NCI-H146 (cell line): ENCODE measurements at places on chromosomes 3 and 15.

GRCh38 chr3:12231431-12231830 lies 57.4 kb upstream of the PPARG start:
- DNase-seq: no peak

- no peak for DNase-seq
These were observed 106.0 kb downstream of the PGPEP1L start for GRCh38 chr15:98901434-98902072.

DNA sequence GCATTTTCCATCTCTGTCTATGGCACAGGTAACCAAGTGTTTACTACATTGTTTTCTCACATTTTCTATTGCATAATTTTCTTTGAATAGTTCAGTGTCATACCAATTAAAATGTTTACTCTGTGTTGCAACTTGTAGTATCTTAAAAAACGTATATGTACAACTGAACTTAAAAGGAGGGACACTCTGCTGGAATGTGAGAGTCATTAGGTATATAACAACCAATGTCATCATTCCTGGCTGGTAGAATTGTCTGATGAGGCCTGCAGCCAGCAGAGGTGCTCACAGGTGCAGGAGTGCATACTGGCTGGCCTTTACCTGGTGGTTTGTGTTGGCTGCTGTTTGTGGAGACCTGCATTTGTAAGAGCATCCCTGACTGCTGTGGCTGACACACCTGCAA lies 19.1 kb upstream of the RARRES1 start:
- DNase-seq: no peak

GRCh38 chr15:85624291-85624801 lies 170.4 kb downstream of the KLHL25 start:
- no peak for DNase-seq

DNA sequence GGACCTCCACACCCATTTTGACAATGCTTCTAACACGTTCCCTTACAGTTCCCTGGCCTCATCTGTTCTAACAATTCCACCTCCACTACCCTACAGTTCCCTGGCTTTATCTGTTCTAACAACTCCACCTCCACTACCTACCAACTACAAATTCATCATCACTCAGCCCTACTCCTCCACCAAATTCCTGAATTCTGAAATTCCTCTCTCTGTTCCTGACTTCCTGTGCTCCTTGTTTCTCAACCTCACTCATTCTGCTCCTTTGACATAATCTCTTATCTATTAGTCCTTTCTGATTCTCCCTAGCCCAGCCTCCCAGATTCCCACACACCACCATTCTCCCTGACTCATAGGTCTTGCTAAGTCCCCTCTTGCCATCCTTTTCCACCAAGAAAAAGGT lies 22.5 kb downstream of the UPK1B start:
- no peak for DNase-seq

DNA sequence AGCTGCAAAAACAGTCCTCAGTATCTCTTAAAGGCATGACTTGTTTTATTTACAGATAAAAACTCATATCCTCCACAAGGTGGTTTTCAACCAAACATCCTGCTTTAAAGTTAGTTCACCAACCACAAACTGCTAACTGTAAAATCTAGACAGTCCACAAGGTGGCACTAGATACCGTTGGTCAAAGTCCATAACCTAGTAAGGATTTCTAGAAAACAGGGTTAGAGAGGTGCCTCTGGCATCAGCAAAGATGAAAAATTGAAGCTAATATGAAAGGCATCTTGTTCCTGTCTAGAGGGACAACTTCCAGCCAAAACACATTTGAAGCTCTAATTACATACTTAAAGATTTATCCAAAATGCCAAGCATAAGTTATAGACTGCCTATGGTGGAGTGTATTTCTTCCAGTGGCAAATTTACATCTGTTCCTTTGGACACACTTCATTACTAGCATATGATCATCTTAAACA lies 56.0 kb downstream of the ZMAT3 start:
- DNase-seq: peak; percentile 71

GRCh38 chr15:32844118-32844711 lies 126.4 kb downstream of the GREM1 start:
- no peak for DNase-seq

- DNase-seq: no peak
These were observed 45.0 kb upstream of the WWTR1 start for GRCh38 chr3:149702691-149703441.

GRCh38 chr15:34206011-34206410 lies 3.9 kb downstream of the KATNBL1 start:
- DNase-seq: no peak

DNA sequence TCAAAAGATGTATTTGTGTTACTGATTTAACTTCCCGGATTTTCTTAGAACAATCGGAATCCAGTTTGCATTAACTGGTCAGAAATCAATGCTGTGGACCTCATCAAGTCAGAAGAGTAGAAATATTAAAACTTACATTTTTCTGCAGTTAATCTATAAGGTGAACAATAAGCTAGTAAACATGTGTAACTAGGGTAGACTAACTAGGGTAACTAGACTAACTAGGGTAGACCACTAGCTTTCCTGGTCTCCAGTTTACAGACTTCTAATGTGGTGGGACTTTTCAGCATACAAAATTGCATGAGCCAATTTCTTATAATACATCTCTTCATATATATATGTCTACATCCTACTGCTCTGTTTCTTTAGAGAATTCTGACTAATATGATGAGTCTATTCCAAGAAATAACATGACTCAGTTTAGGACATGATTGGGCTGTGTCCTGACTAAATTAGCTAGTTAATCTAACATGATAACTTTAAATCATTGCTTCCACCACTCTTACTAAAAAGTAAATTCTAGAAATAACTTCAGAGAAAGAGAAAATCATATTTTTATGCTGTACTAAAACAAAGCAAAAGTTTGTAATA lies 5.3 kb downstream of the PLSCR2 start:
- DNase-seq: no peak

GRCh38 chr3:40108643-40109042 lies 200.9 kb upstream of the EIF1B start:
- DNase-seq: no peak

DNA sequence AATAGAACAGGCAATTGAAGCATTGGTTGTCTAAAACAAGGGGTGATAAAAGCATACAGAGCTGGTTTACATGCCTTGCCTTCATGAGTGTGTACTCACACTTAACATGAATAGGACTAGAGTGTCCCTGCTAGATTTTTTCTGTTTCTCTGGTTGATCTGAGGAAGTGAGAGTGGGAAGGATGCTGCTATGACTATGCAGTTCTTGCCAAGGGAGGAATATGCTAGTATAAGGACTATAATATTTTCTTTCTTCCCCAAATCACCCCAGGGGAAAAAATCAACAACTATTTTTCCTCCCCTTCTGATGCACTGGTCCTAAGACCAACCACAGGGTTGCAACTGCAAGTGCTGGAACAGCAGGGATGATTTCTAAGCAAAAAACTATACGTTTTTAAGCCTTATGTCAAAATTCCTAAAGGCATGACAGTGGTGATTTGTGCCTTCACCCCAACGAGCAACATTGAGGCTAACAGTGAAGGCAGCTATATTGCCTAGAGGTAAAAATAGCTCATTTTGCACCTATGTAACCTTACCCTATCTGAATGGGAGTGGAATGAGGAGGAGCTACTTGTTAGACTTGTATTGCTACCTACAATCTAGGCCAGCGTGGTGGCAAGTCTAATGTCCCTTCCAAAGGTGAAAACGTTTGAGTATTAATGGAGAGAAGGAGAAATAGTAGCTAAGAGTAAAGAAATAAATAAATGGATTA lies 33.5 kb upstream of the USP8 start:
- no peak for DNase-seq

GRCh38 chr3:20846066-20846465 lies 660.1 kb upstream of the SGO1 start:
- DNase-seq: peak; percentile 4

GRCh38 chr3:5437783-5438323 lies 250.3 kb downstream of the EDEM1 start:
- no peak for DNase-seq

GRCh38 chr3:184156522-184156955 lies 1.4 kb downstream of the DVL3 start:
- peak; percentile 52 for DNase-seq

DNA sequence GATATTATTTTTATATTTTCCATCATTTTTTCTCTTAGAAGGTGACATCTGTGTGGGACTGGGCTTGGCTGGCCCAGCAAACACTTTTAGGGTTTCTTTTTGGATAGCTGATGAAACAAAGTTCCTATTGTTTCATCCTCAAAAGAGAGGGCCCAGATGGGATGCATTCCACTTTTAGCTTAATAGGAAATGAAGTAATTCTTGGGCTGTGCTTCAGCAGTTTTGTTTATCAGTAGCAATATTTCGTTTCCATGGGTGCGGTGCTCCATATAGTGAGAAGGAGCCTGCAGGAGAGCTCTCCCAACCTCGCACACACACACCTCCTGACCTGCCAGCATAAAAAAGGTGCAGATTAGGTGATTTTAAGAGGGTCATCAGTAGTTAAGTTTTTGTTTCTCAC lies 147.5 kb downstream of the AKAP13 start:
- DNase-seq: no peak

DNA sequence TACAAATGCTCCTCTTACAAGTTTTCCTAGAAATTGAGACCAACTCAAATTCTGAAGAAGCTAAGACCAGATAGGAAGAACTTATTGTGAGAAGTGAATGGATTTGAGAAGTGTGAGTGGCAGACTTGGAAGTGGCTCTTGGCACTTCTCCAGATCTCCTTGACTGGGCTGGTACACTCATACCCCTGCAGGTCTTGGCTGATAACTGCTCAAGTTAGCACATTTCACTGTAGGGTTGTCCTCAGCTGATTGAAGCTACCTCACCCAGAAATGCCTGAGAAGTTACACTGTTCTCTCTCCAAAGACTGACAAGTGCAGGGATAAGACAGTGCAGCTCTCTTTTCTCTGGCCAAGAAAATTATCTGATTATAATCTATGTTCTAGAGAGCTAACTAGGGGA lies 16.5 kb upstream of the CLDN1 start:
- no peak for DNase-seq

GRCh38 chr15:39922462-39923092 lies 2.5 kb upstream of the GPR176 start:
- DNase-seq: no peak

GRCh38 chr15:51904931-51905330 lies 66.6 kb downstream of the LEO1 start:
- peak; percentile 17 for DNase-seq

DNA sequence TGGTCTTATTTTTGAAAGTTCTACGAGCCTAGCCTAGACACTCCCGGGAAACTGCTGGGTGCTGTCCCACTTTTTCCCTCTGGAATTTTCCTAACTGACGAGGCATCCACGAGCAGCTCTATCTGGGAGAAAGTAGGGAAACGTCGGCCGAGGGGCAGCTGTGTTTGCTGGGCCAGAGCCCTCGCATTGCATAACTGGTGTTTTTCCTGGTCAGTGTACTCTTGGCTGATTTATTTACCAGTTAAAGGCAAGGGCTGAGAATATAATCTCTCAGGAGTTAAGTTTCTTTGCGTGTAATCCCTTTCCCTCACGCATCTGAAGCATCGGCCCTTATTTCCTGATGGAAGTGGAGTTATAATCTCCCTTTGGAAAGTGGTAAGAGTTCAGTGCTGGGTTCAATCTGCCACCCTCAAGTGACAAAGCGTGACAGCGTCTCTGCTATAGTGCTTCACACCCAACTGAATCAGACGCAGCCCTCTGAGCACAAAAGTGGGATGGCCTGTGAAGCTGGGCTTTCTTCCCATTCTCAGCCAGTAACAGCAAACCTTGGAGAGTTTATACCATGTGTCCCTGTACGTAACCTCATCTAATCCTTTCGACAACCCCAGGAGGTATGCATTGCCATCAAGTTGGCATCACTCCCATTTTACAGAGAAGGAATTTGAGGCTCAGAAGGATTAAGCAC lies 311.5 kb downstream of the RORA start:
- DNase-seq: no peak

DNA sequence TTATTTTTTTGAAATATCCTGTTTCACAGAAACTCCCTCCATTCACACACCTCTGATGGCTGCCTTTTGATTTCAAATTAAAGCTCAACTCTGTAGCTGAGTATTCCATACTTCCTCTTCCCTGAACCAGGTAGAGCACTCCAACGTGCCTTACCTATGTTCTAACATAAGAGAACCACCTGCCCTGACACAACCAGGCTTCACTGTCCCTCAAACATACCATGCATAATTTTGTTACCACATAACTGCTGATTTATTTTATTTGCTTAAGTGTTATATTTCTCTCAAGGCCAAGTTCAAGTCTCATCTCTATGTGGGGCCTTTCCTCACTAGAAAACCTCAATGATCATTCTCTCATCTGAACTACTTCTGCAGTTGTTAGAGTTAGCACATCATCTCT lies 209.7 kb downstream of the P3H2 start:
- no peak for DNase-seq

DNA sequence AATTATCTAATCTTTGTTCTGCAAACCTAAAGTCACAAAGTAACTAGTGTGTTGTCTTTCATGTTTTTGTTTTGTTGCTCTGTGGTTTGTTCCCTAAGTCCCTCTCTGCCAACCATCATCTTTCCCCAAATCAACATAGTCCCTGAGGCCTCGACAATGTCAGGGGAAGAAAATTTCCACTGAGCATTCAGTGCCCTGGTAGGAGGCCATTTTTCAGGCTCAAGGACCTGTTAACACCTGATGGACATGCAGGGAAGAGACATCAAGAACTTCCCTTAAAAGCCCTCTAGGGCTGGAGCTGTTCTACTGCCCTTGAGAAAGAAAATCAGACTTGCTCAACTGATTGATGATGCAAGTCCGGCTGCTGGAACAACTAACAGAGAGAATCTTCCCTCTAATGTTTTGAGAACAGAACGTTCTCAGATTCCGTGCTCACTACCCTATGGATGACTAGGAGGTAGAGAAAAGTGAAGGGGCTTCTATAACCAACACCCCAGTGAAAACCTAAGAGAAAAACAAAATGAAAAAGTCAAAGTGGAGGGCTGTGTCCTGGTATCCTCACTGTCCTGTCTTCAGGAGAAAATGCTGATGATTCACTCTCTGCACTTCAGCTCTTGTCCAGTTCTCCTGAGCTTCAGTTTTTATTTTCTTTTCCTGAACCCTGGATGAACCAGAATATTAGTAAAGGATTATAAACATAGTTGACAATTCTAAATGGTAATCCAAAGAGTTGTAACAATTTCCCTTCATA lies 373.1 kb downstream of the FOXP1 start:
- no peak for DNase-seq

- no peak for DNase-seq
These were observed 619.9 kb downstream of the FOXP1 start for GRCh38 chr3:70963431-70964275.

- DNase-seq: no peak
These were observed 250.4 kb downstream of the TJP1 start for GRCh38 chr15:29571792-29572431.

GRCh38 chr3:68447885-68448284 lies 484.5 kb downstream of the TAFA4 start:
- no peak for DNase-seq

DNA sequence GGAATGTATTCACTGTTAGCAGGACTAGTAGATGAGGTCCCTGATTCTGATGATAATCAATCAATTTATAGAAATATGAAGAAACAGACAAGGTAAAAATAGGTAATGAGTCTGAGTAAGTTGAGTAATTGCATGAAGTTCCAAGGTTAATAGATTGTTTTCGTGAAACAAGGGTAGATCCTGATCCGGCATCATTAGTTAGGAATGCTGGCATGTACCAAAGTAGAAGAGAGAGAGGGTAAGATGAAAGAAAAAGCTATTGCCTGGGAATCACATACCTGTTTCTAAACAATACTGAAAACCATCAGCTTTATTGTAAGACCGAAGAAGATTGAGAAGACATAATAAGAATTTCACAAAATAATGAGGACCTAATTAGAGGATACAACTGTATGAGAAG lies 118.1 kb upstream of the ARPP21 start:
- no peak for DNase-seq

GRCh38 chr15:29611057-29611456 lies 211.2 kb downstream of the TJP1 start:
- no peak for DNase-seq

GRCh38 chr3:170322566-170323269 lies 34.8 kb upstream of the SKIL start:
- no peak for DNase-seq
